ENCODE measurements at places on chromosomes 12 and 14.

GRCh38 chr14:20687362-20688166 lies 1.0 kb upstream of the ANG start:
- DNase-seq, result no peak

DNA sequence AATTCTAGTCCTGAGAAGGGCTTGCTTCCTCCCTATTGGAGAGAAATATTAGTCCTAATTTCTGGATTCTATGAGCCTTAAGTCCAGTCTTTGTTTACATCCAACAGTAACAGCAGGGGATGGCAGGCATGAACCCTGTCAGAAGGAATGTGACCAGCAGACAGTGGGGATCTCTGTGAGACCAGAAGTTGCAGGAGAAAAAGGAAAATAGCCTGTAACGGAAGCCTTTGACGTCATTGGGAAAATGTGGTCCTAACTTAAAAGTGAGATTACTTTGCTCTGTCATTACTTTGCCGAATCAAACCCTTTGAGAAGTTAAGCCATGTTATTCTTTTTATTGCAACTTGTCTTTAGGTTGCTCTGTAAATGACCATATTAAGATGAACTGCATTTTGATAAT lies 218.2 kb upstream of the PRICKLE1 start:
- DNase-seq, result no peak

- no peak for DNase-seq
Observed at GRCh38 chr14:61536661-61537562, 158.4 kb upstream of the HIF1A start.

- no peak for DNase-seq
Observed at GRCh38 chr12:64243809-64244208, 21.7 kb upstream of the KICS2 start.
